ENCODE measurements at places on chromosomes 5 and 9. TPM values are rescaled to one million over a fixed set of nuclear protein-coding genes. Genes with fewer than 3 reads are reported as not detected.

The UBE2QL1 gene
- 1.3 TPM for total RNA-seq

GRCh38 chr5:150771034-150771795, 7.3 kb upstream of the SMIM3 start:
- DNase-seq, result no peak

DNA sequence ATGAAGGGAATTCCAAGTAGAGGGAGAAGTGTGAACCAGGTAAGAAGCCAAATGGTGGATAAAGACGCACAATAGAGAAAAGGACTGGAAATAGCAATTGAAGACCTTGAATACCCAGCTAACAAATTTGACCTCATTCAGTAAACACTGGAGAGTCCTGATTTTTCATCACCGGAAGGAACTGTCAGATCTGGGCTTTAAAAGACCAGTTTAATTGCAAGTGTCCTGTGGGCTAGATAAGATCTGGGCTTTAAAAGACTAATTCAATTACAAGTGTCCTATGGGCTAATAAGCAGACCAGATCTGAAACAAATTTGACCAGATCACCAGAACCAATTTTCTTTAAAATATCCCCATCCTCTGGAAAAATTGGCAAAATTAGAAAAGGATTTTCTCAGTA, 380.0 kb downstream of the ACTL7B start:
- DNase-seq, result no peak

DNA sequence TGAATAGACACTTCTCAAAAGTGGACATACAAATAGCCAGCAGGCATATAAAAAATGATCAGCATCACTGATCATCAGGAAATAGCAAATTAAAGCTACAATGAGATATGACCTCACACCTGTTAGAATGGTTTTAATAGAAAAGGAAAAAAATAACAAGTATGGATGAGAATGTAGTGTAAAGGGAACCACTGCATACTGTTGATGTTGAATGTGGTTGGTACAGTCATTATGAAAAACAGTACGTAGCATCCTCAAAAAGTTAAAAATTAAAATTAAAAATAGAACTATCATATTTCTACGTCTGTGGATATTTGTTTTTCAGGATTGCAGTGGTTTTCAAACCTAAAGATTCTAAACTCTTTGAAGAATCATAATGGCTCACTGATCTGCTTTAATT, 215.1 kb upstream of the NREP start:
- no peak for DNase-seq

- no peak for DNase-seq
Observed at GRCh38 chr9:19488721-19489120, 79.9 kb downstream of the ACER2 start.

The CCNO gene
- not detected for total RNA-seq

- no peak for DNase-seq
Observed at GRCh38 chr5:44051591-44051990, 337.6 kb downstream of the FGF10 start.

DNA sequence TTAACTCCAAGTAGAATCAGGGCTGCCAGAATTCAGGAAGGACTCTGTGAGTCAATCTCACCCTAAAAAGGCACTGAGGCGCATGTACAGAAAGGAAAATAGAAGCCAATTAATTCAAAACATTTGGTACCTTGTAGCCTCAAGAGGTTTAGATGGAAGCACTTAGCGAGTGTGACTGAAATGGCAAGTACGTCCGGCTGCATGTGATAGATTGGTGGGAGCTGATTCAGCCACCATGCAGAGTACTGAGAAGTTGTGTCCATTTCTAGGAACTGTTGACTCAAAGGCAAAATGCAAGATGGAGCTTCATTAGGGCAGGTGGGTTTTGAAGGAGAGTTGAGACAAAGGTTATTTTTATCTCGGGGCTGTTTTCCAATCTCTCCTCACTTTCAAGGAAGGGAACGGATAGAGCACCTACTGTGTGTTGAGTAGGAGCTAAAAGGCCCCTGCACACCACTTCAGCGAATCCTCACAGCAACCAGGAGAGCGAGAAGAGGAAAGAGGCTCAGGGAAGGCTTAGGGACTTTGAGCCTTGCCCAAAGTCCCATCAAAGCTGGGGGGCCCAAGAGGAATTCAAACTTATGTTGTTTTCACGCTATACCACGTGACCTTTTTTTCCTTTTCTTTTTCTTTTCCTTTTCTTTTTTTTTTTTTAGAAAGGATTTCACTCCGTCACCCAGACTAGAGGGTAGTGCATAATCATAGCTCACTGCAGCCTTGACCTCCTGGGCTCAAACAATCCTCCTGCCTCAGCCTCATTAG, 34.6 kb upstream of the CPEB4 start:
- no peak for DNase-seq

The MARCHF11 gene
- not detected for total RNA-seq

DNA sequence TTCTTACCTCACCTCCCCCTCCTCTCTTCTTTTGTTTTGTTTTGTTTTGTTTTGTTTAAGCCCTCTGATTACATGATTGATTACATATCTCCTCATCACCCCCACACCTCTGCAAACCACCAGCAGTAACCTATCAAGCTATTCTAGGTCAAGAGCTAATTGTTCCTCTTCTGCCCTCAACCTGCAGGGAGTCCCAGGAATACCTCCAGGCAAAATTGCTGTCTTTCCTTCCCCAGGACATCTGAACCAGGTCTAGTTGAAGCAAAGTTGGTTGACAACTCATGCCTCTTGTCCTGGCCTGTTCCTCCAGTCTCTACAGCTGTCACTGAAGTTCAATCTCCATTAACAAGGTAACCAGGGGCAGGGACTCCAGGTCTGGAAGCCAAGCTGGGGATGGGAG, 80.0 kb upstream of the PTGER4 start:
- no peak for DNase-seq

- DNase-seq, result no peak
Observed at GRCh38 chr9:80555782-80556325, 984.1 kb downstream of the TLE4 start.

GRCh38 chr5:149240354-149240998, 31.2 kb upstream of the AFAP1L1 start:
- DNase-seq, result no peak

The PDCD1LG2 gene
- total RNA-seq, result 2.1 TPM

The BRD3 gene
- total RNA-seq, result 17.0 TPM

The SLC46A2 gene
- total RNA-seq, result not detected

Data from activated B cell treated with CpG ODN at 0.5 μM for 24 hours (primary cell).